ENCODE measurements at places on chromosomes 3 and 15. TPM values are rescaled to one million over a fixed set of nuclear protein-coding genes. Genes with fewer than 3 reads are reported as not detected.

Gene CYP8B1
- not detected for polyA plus RNA-seq

Gene CSPG4
- 8.4 TPM for polyA plus RNA-seq

Gene ABHD10
- polyA plus RNA-seq, result 37.5 TPM

Gene SLC51B
- 0.61 TPM for polyA plus RNA-seq

Gene CHRNB4
- not detected for polyA plus RNA-seq

Gene NR1I2
- polyA plus RNA-seq, result not detected

Gene RTP1
- polyA plus RNA-seq, result not detected

Gene GRK7
- not detected for polyA plus RNA-seq

Gene EBLN2
- 3.2 TPM for polyA plus RNA-seq

Measured in AG04450 (cell line).